T-helper 17 cell (primary cell): ENCODE measurements at places on chromosomes 6 and 20. TPM values are rescaled to one million over a fixed set of nuclear protein-coding genes. Genes with fewer than 3 reads are reported as not detected.
A peak's percentile ranks its signal among the peaks of the same experiment; 100 is the strongest.

Gene PFDN6
- total RNA-seq = 25.7 TPM

Gene CNBD2
- 16.6 TPM for total RNA-seq

Gene GGTLC1
- total RNA-seq = not detected

Gene CRYBG1
- total RNA-seq = 62.4 TPM

Gene PAK5
- not detected for total RNA-seq

Gene FBXL4
- 9.8 TPM for total RNA-seq

Gene EPHA7
- not detected for total RNA-seq

Gene C20orf202
- total RNA-seq = 0.22 TPM

Gene EYS
- total RNA-seq = not detected

Gene GPANK1
- total RNA-seq = 9.2 TPM

Gene RHAG
- total RNA-seq = not detected

Gene CALHM5
- total RNA-seq = not detected

Gene CFAP206
- not detected for total RNA-seq

Gene BPIFB4
- total RNA-seq = not detected

GRCh38 chr6:19024737-19025136 is 637.6 kb downstream of the RNF144B start:
- DNase-seq = no peak

DNA sequence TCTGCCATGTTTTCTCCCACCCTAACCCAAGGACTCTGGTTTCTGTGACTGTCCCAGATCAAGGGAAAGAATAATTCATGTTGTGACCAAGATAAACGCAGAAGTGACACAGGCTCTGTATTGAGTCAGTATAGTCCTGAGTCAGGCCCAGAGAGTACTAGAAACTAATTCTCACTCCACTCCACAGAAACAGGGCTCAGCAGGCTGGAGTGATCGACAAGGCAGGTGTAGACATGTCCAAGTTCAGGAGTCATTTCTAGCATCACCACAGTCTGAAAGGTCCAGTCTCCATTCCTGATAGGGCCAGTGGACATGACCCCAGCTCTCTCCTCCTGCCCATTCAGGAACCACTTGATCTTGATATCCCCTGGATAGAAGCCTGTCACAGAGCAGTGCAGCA is 2.7 kb downstream of the HLA-DOB start:
- DNase-seq = no peak

DNA sequence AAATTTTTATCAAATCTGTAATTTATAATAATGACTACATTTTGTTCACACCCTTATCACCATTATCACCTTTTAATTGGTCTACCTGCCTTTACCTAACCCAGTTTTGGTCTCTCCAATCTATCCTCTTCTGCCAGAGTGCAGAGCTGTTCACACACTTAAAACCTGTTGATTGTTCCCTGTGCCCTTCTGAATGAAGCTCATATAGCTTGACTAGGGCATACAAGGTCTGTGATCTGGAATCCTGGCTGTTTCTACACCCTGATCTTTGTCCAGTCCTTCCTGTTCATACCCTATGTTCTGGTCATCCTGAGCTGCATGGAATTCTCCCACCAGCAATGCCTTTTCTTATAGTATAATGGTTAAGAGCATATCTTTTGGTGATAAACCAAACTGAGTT is 28.9 kb upstream of the SUMO4 start:
- no peak for DNase-seq

GRCh38 chr20:51696304-51697071 is 71.7 kb downstream of the ATP9A start:
- no peak for DNase-seq

- no peak for DNase-seq
Measured at GRCh38 chr6:150717419-150717818, 117.7 kb downstream of the PLEKHG1 start.

DNA sequence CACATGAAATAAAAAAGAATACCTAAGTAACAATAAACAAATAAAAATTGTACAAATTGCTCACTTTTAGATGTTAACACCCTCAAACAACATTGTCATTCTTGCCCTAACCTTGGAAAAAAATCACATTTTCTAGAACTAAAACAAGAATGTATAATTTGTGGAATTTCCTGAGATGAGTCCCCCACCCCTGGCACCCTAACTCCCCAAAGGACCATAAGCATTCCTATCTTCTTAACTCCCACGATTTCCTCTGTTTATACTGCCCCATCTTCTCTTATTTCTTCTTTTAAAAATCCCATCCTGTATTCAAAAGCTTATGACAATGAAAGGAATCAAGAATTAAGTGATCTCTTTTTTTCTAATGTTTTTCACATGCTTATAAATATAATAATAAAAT is 70.9 kb downstream of the IBTK start:
- no peak for DNase-seq

DNA sequence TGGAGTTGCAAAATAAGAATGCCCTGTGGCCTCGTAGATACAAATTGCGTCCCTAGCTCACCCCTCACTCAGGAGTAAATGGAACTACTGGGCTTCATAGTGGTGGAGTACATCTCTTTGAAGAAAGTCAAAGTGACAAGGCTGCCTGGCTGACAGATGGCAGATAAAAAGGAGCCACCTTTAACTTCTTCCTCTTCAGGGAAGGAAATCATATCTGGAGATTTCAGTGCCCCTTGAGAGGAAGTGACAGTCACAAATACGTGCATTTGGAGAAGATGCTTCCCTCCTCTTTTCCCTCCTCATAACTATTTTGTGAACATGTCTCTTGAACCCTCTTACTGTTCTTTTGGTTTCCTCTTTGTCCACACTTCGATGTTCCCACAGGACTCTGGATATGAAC is 43.2 kb downstream of the PPP1R3G start:
- no peak for DNase-seq

- DNase-seq = no peak
Measured at GRCh38 chr20:49631856-49632418, 64.0 kb upstream of the PTGIS start.

GRCh38 chr6:113860181-113860955 is 3.2 kb downstream of the MARCKS start:
- no peak for DNase-seq

- DNase-seq = no peak
Measured at GRCh38 chr20:17887331-17888030, 81.1 kb downstream of the SNX5 start.

GRCh38 chr6:40346246-40346645 is 240.9 kb downstream of the LRFN2 start:
- DNase-seq = no peak

GRCh38 chr6:116196841-116197240 is 57.0 kb downstream of the TSPYL4 start:
- no peak for DNase-seq

- no peak for DNase-seq
Measured at GRCh38 chr20:35191419-35192117, 19.7 kb downstream of the PROCR start.

- no peak for DNase-seq
Measured at GRCh38 chr6:79215213-79215824, 19.2 kb downstream of the HMGN3 start.

- no peak for DNase-seq
Measured at GRCh38 chr6:49636713-49637349, at the start of gene RHAG. RHAG (minus strand) TSS chr6:49636839; CDS start chr6:49636812, 27 bp downstream.

- DNase-seq = no peak
Measured at GRCh38 chr6:108589244-108589791, 28.6 kb downstream of the FOXO3 start.

DNA sequence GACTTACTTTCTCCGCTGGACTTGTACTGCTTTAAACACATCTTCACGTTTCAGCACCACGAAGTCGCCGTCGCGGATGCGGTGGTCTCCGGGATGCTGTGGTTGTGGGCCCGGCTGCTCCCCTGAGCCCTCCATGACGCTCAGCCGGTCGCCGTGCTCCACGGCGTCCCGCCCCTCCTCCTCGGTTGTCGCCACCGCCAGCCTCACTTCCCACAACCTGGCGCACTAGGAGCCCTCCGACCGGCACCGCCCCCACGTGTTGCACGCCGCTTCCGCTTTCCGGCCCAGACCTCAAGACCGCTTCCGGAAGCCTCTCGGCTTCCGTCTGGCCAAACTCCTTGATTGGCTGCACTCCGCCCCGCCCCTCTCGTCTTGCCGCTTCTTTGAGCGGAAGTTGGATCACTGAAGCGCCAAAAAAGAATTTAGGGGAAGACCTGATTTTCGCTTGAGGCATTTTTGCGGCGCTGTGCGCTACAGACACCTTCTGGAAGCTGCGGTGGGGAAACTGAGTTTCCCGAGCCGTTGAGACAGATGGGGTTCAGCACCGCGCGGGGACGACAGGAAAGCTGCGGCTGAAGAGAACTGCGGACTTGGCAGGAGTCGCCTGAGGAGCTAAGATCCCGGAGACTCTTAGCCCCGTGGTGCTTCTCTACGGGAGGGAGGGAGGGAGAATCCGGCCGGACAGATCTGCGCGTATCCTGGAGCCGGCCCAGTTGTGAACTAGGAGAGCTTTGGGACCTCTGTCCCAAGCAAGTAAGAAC is at the start of the genes MCM8 and TRMT6:
TSS of gene MCM8 (plus strand) at position 382 of the 761 bp plus-strand sequence. CDS start 1,364 bp downstream, outside the sequence.
TSS of gene TRMT6 (minus strand) at position 263 of the 761 bp plus-strand sequence. CDS start at position 135, 128 bp downstream.
- DNase-seq = peak; percentile 92
